ENCODE measurements at places on chromosomes 16 and 17. TPM values are rescaled to one million over a fixed set of nuclear protein-coding genes. Genes with fewer than 3 reads are reported as not detected.

GRCh38 chr17:48616717-48617470 is 1.8 kb upstream of the HOXB8 start:
- H3K27ac ChIP-seq: no peak overlapping the region
- no peak for DNase-seq
- no peaks in the 10 kb centered on the region for H3K36me3 ChIP-seq
- no peak overlapping the region for H3K4me3 ChIP-seq
- peaks cover 82% of the 10 kb centered on the region for H3K27me3 ChIP-seq

DNA sequence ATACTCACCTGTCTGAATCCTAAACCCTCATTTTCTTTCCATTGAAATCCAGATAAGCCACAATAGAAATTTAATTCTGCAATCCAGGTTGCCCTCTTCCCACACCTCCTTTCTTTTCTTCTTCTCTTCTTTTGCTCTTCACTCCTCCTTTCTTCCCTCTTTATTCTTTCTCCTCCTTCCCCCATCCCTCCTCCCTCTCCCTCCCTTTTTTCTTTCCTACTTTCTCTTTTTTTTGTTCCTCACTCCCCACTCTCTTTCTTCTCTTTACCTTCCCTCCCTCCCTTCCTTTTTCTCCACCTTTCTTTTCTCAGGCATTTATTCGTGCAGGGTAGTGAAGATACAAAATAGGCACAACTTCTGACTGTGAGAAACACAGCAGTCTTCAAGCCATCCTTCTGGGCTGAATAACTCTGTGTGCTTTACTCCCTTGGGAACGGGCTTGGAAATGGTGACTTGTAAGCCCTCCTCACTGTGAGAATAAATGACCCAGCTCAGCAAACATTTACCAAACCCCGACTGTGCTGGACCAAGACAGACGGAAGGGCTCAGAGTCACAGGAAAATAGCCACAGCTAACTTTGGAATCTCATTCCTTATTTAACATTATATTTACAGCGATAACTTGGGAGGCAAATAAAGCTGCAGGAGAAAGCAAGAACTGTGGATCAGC is 140.8 kb downstream of the HAPSTR1 start:
- DNase-seq: no peak
- no peaks in the 10 kb centered on the region for H3K36me3 ChIP-seq
- H3K4me3 ChIP-seq: no peak overlapping the region
- no peaks in the 10 kb centered on the region for H3K4me1 ChIP-seq
- no peak overlapping the region for H3K27ac ChIP-seq

DNA sequence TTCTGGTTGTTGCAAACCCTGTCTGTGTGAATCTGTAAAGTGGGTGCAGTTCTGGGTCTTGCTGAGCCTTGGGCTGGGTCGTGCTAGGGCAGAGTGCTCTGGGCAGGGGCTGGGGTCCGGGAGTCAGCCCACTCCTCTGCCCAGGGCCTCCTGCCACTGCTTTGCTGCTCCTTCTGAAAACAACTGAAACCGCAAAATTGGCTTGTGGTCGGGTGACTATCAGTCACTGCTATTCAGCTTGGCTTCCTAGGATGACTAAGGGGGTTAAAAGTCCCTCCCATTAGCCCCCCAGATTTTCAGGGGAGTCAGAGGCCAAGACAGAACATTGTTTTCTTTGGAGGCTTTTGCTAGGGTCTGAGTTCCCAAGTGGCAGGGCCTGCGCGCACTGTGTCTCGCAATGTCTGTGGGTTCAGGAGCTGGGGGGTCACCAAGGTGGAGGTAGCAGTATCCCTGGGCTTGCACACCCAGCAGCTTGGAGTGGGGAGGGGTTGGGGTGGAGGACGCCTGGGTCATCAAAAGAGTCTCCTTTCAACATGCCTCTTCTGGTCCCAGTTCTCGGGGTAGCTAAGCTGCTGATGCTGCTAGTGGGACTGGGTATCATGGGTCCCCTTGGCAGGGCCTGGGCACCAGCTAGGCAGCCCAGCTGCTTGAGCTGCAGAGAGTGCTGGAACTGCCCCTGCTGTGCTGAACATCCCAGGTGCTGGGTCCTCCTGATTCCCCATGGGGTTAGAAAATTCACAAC is 13.5 kb upstream of the TBX21 start:
- peak overlapping the region; percentile 100 for H3K27ac ChIP-seq
- peaks cover 95% of the 10 kb centered on the region for H3K4me1 ChIP-seq
- no peaks in the 10 kb centered on the region for H3K36me3 ChIP-seq
- H3K27me3 ChIP-seq: no peaks in the 10 kb centered on the region

The BEAN1 gene
- not detected for total RNA-seq

DNA sequence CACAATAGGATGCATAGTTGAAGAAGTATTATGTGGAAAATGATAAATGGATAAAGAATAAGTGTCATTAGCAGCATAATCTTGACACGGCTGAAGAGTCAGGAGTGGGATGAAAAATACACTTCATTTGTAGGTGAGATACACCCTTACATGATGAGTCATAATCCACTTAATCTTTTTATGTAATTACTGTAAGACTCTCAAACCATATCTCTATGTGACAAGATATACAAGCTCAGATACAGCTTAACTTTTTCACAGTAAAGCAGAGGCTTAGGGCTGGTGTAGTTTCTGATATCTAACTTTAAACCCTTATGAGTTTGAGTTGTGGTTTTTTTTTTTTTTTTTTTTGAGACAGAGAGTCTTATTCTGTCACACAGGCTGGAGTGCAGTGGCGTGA is 101.2 kb downstream of the FTO start:
- H3K4me3 ChIP-seq: no peak overlapping the region
- no peak for DNase-seq
- H3K4me1 ChIP-seq: peaks cover 36% of the 10 kb centered on the region
- no peak overlapping the region for H3K27ac ChIP-seq
- peaks cover 4% of the 10 kb centered on the region for H3K36me3 ChIP-seq
- H3K27me3 ChIP-seq: no peaks in the 10 kb centered on the region

DNA sequence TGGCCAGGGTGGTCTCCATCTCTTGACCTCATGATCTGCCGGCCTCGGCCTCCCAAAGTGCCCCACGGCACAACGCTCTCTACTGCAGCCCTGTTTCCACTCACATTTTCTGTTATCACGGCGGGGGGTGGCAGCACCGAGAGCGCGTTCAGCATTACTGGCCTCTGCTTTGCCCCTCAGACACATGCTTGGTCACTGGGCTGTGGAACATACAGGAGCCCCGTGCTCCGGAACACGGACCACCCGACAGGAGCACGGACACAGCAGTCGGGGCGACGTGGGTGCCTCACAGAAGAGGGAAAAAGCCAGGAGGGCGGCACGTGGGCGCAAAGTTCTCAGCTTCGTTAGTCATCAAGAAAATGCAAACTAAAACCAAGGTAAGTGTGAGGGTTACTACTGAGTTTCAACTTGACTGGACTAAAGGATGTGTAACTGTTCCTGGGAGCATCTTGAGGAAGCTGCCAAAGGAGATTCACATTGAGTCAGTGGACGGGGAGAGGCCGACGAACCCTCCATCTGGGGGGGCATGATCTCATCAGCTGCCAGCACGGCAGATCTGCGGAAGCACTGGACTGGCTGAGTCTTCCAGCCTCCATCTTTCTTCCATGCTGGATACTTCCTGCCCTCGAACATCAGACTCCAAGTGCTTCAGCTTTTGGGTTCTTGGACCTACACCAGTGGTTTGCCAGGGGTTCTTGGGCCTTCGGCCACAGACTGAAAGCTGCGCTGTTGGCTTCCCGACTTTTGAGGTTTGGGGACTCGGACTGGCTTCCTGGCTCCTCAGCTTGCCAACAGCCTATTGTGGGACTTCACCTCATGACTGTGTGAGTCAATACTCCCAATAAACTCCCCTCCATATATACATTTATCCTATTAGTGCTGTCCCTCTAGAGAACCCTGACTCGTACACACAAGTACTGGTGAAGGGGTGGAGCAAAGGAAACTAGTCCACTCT is 106.8 kb downstream of the ZNF778 start:
- no peaks in the 10 kb centered on the region for H3K27me3 ChIP-seq
- H3K36me3 ChIP-seq: peaks cover 20% of the 10 kb centered on the region
- H3K27ac ChIP-seq: peak overlapping the region; percentile 72
- peaks cover 93% of the 10 kb centered on the region for H3K4me1 ChIP-seq
- H3K4me3 ChIP-seq: no peak overlapping the region

DNA sequence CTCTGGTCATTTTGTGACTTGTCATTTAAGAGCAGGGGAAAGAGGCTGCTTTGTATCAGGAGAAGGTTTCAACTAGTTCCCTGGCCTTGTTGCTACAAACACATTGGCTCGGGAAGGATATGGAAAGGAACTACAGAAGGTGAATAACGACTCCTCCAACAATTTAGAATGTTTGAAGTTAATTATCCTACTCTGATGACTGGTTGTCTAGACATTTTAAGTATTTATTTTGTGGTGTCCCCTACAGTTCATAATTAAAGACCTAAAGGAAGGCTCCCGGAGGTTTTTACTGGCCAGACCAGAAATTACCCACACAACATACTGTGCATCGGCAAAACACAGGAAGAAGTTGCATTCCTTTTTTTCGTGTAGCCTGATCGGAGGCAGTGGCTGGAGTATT is 515.8 kb upstream of the SALL1 start:
- H3K4me3 ChIP-seq: no peak overlapping the region

DNA sequence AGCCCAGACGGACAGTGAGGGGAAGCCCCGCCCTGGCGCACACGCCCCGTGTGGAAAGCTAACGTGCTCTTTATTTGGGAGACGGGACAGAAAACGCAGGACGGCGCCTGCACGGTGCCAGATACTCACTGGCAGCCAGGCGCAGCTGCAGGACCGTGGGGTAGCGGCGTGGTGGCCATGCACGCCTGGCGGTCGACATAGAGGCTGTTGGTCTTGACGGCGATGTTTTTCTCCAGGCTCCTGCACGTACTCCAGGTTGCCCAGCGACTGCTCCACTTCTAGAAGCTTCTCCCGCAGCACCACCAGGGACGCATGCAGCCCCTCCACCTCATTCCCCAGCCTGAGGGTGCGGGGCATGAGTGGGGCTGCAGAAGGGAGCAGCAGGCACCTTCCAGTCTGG is 5.1 kb upstream of the C1QTNF8 start:
- no peaks in the 10 kb centered on the region for H3K36me3 ChIP-seq
- no peaks in the 10 kb centered on the region for H3K4me1 ChIP-seq
- no peak overlapping the region for H3K4me3 ChIP-seq
- peaks cover 11% of the 10 kb centered on the region for H3K27me3 ChIP-seq

The MRC2 gene
- total RNA-seq: 5.5 TPM

The FOXL1 gene
- not detected for total RNA-seq

DNA sequence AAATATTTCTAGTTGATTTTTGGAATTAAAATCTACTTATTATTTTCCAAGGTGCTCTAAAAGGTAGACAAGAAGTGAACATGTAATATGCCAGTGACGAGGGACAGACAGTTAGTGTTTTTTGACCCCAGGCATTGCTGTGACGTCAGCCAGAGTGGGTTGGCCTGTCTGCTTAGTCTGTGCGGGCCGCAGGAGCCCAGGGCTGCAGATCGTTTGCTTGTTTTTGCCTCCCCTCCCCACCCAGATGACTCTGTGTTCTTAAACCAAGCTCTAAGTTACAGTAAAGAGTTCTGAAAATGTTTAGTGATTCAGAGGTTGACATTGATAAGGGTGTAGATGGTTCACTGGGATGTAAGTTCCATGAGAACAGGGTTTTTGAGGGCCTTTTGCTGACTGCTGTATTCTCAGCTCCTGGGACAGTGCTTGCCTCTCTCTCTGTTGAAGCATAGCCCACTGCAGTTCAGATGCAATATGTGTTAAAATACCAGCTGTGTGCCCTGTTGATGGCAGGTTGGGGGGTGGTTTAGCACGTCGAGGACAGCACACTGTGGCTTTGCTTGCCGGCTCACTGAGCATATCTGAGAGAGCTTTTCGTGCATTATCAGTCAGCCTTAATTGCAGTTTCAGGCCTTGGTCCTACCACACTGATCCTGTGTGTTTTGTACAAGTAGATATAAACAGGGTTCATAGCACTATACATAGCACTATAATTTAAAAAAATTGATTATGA is 64.8 kb downstream of the SEC14L1 start:
- no peak overlapping the region for H3K4me3 ChIP-seq
- peaks cover 37% of the 10 kb centered on the region for H3K36me3 ChIP-seq
- no peak overlapping the region for H3K27ac ChIP-seq
- H3K4me1 ChIP-seq: no peaks in the 10 kb centered on the region

The TNP2 gene
- total RNA-seq: not detected

- no peak for DNase-seq
- no peak overlapping the region for H3K27ac ChIP-seq
- no peak overlapping the region for H3K4me3 ChIP-seq
- H3K4me1 ChIP-seq: peaks cover 29% of the 10 kb centered on the region
- no peaks in the 10 kb centered on the region for H3K27me3 ChIP-seq
Measured at GRCh38 chr17:57296231-57296630, 39.9 kb downstream of the MSI2 start.

- H3K27ac ChIP-seq: no peak overlapping the region
- DNase-seq: no peak
- H3K27me3 ChIP-seq: peaks cover 27% of the 10 kb centered on the region
- H3K4me1 ChIP-seq: no peaks in the 10 kb centered on the region
- no peak overlapping the region for H3K4me3 ChIP-seq
- H3K36me3 ChIP-seq: peaks cover 2% of the 10 kb centered on the region
Measured at GRCh38 chr16:80836846-80837245, 32.4 kb upstream of the CDYL2 start.

GRCh38 chr16:67336648-67337047 is 10.0 kb downstream of the LRRC36 start:
- no peak overlapping the region for H3K27ac ChIP-seq
- no peak for DNase-seq
- H3K27me3 ChIP-seq: peaks cover 10% of the 10 kb centered on the region
- H3K4me3 ChIP-seq: no peak overlapping the region
- H3K4me1 ChIP-seq: no peaks in the 10 kb centered on the region

- no peak overlapping the region for H3K4me3 ChIP-seq
- no peaks in the 10 kb centered on the region for H3K4me1 ChIP-seq
- no peak overlapping the region for H3K27ac ChIP-seq
- no peaks in the 10 kb centered on the region for H3K36me3 ChIP-seq
Measured at GRCh38 chr16:19991614-19992013, 82.1 kb downstream of the GPR139 start.

GRCh38 chr16:77468831-77469230 is 34.0 kb upstream of the ADAMTS18 start:
- DNase-seq: no peak
- H3K4me1 ChIP-seq: no peaks in the 10 kb centered on the region
- H3K36me3 ChIP-seq: no peaks in the 10 kb centered on the region

- peak; percentile 20 for DNase-seq
- H3K27ac ChIP-seq: peak overlapping the region; percentile 89
- peaks cover 84% of the 10 kb centered on the region for H3K4me1 ChIP-seq
- no peaks in the 10 kb centered on the region for H3K27me3 ChIP-seq
- H3K36me3 ChIP-seq: peaks cover 99% of the 10 kb centered on the region
- peak overlapping the region; percentile 5 for H3K4me3 ChIP-seq
Measured at GRCh38 chr17:40557531-40558299, 7.6 kb downstream of the CCR7 start.

DNA sequence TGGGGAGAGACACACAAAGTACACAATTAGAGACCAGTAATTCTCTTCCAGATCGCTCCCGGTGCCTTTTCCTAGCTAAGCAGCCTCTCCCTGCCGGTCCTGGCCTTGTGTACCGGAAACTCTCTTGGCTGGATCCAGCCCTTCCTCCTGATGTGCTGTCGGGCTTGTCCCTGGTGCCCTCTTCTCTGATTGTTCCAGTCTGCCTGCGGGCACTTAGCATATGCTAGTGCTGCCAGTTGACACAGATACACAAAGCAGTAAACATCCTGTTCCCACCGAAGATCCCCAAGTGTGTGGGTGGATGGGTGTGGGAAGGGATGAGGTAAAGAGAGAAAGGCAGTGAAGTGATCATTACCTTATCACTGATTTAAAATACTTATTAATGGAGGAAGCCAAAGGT is 9.7 kb downstream of the HS3ST3B1 start:
- peaks cover 60% of the 10 kb centered on the region for H3K4me1 ChIP-seq
- peaks cover 39% of the 10 kb centered on the region for H3K36me3 ChIP-seq
- no peak overlapping the region for H3K27ac ChIP-seq
- DNase-seq: no peak
- no peaks in the 10 kb centered on the region for H3K27me3 ChIP-seq

- H3K27ac ChIP-seq: peak overlapping the region; percentile 56
- H3K36me3 ChIP-seq: peaks cover 5% of the 10 kb centered on the region
- peak overlapping the region; percentile 99 for H3K4me3 ChIP-seq
Measured at GRCh38 chr17:4142107-4142900, 526 bp downstream of the ZZEF1 start.
